ENCODE measurements at places on chromosomes 4 and X. TPM values are rescaled to one million over a fixed set of nuclear protein-coding genes. Genes with fewer than 3 reads are reported as not detected.

GRCh38 chr4:76703123-76703490 lies 194.8 kb downstream of the SOWAHB start:
- DNase-seq = no peak

DNA sequence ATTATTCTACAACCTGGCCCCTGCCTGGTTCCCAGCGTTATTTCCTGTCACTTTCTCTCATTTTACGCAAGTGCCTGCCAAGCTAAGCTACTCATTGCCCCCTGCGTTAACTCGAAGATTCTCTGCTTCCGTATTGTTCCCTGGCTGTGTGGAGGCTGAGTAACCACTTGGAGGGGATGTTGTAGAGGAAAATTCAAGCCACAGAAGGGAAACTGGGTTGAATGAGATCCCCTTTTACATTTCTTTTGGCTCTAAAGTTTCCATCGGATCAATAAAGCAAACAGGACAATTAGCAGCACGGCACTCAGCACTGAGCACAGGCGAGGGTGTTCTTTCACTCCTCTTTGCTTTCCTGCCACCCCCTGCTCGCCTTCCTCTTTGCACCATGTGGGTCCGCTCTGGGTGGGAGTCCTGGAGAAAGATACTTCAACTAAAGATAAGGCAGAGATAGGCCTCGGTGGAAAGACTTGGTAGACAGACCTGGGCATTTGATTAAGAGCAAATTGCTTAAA lies 4.2 kb upstream of the TMSB4X start:
- DNase-seq = no peak

GRCh38 chr4:173522951-173523395 lies 7.1 kb downstream of the HAND2 start:
- no peak for DNase-seq

DNA sequence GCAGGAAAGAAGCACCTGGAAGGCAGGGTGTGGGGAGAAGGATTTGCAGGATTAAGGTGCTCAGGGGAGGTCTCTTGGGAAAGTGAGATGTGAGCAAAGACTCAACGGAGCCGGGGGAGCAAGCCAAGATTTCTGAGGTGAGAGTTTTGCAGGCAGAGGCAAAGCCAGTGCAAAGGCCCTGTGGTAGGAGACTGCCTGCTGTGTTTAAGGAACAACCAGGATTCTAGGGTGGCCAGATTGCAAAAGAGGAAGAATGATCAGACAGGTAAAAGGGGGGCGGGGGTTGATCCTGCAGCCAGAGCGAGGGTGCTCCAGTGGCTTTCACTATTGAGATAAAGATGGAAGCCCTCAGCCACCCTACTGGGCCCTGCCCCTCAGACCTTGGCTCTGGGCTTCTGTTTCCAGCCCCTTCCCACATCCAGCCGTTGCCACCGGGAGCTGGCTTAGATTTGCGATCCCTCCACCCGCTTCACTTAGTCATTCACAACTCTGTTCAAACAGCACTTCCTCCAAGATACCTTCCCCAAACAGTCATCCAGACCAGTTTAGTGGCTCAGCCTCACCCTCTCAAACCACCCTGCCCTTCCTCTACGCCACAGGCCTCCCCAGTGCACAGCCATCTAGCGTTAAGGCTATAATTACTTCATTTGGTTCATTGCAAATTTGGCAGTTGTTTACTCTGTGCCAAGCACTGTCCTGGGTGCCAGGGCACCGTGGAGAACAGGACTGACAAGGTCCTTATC lies 23.3 kb upstream of the BCOR start:
- DNase-seq = no peak

- DNase-seq = no peak
These were observed 306.7 kb upstream of the MAOA start for GRCh38 chrX:43349363-43349762.

DNA sequence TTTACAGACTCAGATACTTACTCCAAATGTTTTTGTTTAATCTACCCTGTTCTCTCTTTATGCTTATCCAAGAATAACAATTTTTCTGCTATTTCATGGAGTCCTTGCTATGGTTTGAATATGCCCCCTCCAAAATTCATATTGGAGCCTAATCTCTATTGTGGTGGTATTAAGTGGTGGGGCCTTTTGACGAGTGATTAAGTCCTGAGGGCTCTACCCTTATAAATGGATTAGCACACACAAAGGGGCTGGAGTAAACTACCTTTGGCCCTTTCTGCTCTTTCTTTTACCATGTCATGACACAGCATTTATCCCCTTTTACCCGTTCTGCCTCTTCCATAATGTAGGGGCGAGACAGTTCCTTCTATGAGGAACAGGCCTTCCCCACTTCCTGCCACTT lies 285.5 kb downstream of the GASK1B start:
- no peak for DNase-seq

GRCh38 chr4:68288393-68288740 lies 42.9 kb upstream of the TMPRSS11B start:
- DNase-seq = no peak

- no peak for DNase-seq
These were observed 519.0 kb downstream of the IL15 start for GRCh38 chr4:142155347-142155746.

DNA sequence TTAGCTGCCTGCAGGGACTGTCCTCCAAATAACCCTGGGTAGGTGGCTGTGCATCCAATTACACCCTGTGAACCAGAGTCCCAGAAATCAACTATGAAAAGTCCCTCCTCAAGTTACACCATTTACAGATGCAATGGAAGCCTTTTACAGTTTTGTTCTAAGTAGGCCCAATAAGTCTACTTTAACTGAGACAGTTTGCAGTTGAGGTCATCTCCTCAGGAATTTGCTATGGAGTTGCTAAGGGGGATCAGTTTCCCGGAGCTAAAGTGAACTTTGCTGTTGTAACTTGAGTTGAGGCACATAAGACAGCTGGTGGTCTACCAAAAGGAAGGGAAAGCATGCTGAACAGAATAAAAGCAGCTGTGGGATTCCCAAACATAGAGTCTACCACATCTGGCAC lies 121.6 kb upstream of the STK26 start:
- no peak for DNase-seq

DNA sequence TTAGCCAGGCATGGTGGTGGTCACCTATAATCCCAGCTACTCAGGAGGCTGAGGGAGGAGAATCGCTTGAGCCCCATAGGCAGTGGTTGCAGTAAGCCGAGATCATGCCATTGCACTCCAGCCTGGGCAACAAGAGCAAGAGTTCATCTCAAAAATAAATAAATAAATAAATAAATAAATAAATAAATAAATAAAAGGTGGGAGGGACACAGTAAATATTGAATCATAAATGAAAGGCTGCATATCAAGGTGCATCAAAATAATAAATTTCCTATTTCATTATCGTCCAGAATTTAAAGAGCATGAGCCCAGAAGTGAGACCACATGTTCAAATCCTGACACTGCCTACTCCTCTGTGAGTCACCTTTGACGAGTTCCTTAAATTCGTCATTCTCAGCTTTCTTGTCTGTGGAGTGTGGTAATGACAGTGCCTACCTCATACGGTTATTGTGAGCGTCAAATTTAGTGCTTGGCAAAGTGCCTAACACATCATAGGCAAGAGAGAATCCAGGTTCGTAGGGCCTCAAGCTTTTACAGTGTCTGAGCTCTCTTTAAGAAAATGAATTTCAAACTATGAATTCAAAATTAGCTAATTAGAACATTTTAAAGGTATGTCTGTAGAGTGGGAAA lies 49.9 kb downstream of the IL15 start:
- DNase-seq = no peak

DNA sequence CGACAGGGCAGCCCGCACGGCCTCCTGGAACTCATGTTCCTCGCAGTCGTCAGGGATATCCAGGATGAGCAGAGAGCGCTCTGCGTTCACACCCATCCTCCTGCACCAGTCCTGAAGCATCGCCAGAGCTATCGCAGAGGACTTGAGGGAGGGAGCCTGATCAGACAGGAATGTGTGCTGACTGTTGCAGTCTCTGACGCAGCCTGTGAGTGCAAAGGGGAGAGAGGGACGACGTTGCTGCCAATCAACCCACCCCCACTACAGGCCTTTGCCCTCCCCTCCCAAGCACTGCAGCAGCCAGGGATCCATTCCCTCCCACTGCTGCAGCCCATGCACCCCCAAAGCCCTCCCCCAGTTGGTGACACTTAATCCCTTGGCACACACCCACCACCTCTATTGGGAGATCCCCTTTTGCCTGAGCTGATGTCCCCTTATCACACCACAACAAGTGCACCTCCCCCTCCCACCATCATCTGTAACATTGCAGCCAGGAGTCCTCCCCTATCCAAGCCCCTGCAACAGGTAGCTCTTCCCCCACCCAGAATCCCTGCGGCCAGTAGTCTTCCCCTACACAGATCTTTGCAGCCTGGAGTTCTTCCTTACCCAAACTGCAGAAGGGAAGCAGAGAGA lies 897 bp downstream of the PNMA6F start:
- no peak for DNase-seq

GRCh38 chr4:13539619-13540445 lies 4.5 kb downstream of the NKX3-2 start:
- peak; percentile 74 for DNase-seq

GRCh38 chrX:33725535-33726210 lies 406.4 kb downstream of the FAM47A start:
- DNase-seq = no peak

DNA sequence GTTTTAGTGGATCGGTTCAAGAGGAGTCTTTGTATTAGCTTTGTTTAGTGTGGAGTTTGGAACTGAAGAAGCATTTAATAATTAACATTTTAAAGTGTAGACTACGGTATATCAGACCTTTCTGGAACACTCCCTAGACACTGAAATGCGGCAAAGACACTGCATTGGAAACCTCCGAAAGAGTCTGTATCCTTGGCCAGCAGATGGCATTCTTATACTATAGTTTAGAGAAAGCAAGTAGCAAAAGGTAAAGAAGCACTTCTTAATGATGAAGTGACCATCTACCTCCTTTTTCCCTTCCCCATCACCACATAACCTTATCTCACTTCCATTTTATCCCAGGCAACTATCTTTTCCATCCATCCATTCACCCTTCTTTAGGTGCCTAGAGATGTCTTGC lies 7.6 kb downstream of the FABP2 start:
- no peak for DNase-seq

DNA sequence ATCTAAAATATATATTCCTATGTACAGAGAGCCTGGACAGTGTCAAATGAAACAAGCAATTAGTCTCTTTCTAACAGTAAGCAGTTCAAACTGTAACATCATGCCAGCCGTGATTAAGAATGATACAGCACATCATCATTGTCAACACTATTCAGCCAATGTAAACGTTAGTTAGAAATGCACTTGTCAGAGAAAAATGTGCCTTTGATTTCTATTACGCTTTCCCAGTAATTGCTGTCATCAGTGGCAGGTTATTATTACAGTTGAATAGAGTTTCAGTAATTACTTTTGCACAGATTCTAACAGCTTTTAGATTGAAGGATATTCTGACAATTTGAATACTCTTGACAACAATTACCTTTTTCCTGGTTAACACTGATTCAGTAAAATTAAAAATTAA lies 1007.1 kb downstream of the SH3BGRL start:
- no peak for DNase-seq

DNA sequence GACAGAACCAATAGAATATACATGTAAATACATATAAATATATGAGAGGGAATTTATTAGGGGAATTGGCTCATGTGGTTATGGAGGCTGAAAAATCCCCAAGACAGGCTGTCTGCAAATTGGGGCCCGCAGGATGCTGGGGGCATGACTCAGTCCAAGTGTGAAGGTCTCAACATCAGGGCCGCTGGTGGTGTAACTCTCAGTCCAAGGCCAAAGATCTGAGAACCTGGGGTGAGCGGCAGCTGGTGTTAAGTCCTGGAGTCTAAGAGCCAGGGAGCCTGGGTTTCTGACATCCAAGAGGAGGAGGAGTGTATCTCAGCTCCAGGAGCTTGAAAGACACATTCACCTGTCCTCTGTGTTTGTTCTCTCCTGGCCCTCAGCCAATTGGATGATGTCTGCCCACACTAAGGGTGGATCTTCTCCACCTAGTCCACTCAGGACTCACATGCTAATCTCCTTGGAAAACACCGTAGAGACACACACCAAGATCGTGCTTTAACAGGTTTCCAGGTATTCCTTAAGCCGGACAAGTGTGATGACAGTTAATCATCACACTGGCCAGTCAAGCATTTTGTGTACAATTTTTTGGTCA lies 28.9 kb downstream of the TIGD2 start:
- no peak for DNase-seq

DNA sequence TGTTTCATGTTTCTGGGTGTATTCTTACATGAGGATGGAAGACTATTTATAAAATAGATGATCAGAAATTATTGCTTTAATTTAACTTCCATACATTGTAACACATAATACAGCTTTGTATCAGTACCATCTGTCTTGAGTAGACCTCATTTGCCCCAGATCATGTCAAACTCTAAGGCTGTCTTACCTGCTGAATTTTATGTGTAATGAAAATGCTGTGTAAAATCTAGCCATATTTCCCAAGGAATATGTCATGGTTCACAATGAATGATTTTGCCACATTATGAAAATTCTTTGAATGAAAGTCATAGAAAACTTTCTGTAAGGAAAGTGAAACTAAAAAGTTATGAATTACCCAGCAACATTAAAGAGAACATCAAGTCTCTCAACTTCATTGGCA lies 7.4 kb downstream of the BDH2 start:
- no peak for DNase-seq

The ACE2 gene
- total RNA-seq = 5.0 TPM

The PAGE4 gene
- not detected for total RNA-seq

The SMIM31 gene
- not detected for total RNA-seq

The SOWAHD gene
- not detected for total RNA-seq

The BST1 gene
- 4.7 TPM for total RNA-seq

The CLGN gene
- 2.3 TPM for total RNA-seq

The TXK gene
- 1.0 TPM for total RNA-seq

The DGKK gene
- total RNA-seq = not detected

The FRMD7 gene
- total RNA-seq = not detected

The TRIM61 gene
- total RNA-seq = not detected

The CSN1S1 gene
- not detected for total RNA-seq

The ABCG2 gene
- total RNA-seq = 5.2 TPM

The INTU gene
- 6.6 TPM for total RNA-seq

The METTL14 gene
- total RNA-seq = 26.3 TPM

The KLHL13 gene
- 17.4 TPM for total RNA-seq

The GAB3 gene
- total RNA-seq = 7.3 TPM

The LRIT3 gene
- 0.11 TPM for total RNA-seq
